ENCODE measurements at places on chromosomes 5 and 9. TPM values are rescaled to one million over a fixed set of nuclear protein-coding genes. Genes with fewer than 3 reads are reported as not detected.

- peaks cover 4% of the 10 kb centered on the region for H3K4me1 ChIP-seq
- H3K27me3 ChIP-seq = no peaks in the 10 kb centered on the region
- no peak overlapping the region for H3K27ac ChIP-seq
- H3K36me3 ChIP-seq = no peaks in the 10 kb centered on the region
- DNase-seq = no peak
- H3K4me3 ChIP-seq = no peak overlapping the region
Measured at GRCh38 chr9:94987731-94988130, 261.2 kb downstream of the AOPEP start.

GRCh38 chr5:111530298-111530740, 18.0 kb upstream of the STARD4 start:
- no peaks in the 10 kb centered on the region for H3K27me3 ChIP-seq
- peak overlapping the region; percentile 58 for H3K4me3 ChIP-seq
- H3K27ac ChIP-seq = peak overlapping the region; percentile 84
- peaks cover 7% of the 10 kb centered on the region for H3K36me3 ChIP-seq

DNA sequence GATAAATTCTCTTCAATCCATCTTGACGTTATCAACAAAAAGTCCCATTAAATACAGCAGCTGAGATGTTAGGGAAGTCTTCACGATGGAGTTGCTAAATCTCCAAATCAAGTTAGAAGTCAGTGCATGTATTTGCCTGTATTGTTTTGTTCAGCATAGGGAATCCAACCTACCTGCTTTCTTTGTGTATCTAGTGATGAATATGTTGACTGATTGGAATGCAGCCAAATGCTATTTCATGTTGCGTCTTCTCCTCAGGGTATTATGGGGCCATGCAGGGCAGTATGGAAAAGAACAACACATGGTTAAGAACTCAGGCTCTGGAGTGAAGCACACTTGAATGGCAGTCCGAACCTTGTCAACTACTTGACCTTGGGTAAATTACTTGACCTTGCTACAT, 529.5 kb upstream of the ZNF462 start:
- H3K4me3 ChIP-seq = no peak overlapping the region
- H3K4me1 ChIP-seq = no peaks in the 10 kb centered on the region
- DNase-seq = no peak
- no peaks in the 10 kb centered on the region for H3K27me3 ChIP-seq

DNA sequence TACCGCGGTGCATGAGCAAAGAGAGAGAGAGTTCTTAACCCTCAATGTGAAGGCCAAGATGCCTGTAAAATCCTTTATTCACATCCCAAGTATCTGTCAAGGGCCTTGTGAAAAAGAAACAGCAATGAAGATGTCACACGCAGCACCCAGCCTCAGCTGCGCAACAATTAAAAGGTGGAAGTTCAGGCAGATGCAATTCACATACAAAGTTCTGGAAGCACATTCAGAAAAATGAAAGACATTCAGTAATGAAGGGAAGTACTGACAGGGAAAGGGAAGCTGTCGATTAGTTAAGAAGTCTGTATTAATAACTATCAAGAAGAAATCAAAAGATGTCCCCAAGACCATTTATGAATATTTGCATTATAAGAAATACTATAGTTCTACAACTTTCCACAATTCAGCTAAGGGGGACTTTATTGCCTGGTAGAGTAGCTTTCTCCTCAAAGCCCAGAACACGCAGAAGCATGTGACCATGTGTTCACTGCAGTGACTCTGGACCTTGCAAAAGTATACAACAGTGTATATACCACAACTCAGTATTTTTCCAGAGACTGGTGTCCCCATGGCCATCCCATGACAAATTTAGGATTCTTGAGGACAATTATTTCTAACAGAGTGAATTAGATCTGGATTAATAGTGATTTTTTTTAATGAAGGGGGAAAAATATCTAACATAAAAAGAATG, 137.5 kb downstream of the CDK5RAP2 start:
- H3K36me3 ChIP-seq = peaks cover 55% of the 10 kb centered on the region
- H3K4me1 ChIP-seq = peaks cover 31% of the 10 kb centered on the region
- no peak for DNase-seq
- no peaks in the 10 kb centered on the region for H3K27me3 ChIP-seq
- no peak overlapping the region for H3K27ac ChIP-seq

The ELOVL7 gene
- total RNA-seq = 1.1 TPM

The CDC14B gene
- 1.0 TPM for total RNA-seq

The SNAPC3 gene
- 31.7 TPM for total RNA-seq

Measured in activated CD4-positive, alpha-beta T cell treated with anti-CD3 and anti-CD28 coated beads, Interleukin-2, amount 10 ng/mL, durations not matched to agents 24 days and 14 days (primary cell).